Vagina (tissue), 2 donors: ENCODE measurements at places on chromosomes 12 and 14.

DNA sequence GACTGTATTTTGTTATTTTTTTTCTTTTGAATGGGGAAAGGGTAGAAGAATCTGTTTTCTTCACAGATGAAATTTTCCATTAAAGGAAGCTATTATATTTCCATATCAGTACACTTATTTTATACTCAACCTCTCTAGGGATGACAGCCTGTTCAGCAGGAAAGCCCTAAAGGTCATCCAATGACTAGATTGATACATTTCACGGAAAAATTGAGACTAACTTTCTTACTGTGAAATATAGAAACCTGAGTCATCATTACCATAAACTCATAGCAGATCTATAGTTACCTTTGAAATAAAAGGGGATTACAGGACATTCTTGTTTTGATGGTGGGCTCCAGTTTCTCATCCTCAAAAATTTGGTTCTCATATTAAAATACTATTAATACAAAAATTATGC lies 36.1 kb upstream of the PTCSC3 start:
- DNase-seq, result no peak

DNA sequence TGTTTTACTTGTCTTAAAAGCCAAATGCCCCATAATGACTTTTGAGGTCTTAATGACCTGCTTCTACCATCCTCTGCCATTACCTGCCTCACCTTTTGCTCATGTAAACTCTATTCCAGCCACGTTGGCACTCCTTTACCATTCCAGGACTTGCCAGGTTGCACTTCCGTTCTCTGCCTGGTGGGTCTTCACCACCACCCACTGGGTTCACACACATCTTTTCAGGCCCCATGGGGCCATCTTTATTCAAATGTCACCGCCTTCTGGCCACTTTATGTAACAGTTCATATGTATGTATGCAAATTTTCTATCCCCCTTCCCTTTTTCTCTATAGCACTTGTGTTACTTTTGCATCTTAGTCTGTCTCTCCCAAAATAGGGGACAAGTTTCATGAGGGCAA lies 57.7 kb downstream of the ATP2A2 start:
- peak; percentile 37 for DNase-seq

- DNase-seq, result no peak
Observed at GRCh38 chr14:87494010-87494409, 499.0 kb downstream of the GALC start.

DNA sequence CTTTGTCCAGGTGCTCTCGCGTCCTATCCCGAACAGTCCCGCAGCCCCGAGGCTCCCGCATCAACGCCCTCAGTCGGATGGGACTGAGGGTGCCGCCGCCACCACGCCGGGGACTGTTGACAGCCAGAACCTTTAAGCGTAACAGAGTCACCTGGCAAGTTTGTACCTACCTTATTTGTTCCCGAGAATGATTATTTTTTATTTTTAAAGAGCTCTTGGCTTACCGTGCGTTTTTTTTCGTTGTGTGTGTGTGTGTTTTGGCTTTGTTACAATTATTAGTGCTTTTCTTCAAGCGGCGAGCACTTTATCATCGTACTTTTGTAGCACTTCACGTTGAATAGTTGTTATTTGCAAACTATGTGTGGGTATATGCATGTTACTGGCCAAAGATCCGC lies 463 bp downstream of the COA8 start:
- DNase-seq, result no peak

- DNase-seq, result no peak
Observed at GRCh38 chr12:47190271-47190750, 110.6 kb upstream of the AMIGO2 start.

GRCh38 chr12:41850046-41850445 lies 294.6 kb downstream of the GXYLT1 start:
- no peak for DNase-seq

DNA sequence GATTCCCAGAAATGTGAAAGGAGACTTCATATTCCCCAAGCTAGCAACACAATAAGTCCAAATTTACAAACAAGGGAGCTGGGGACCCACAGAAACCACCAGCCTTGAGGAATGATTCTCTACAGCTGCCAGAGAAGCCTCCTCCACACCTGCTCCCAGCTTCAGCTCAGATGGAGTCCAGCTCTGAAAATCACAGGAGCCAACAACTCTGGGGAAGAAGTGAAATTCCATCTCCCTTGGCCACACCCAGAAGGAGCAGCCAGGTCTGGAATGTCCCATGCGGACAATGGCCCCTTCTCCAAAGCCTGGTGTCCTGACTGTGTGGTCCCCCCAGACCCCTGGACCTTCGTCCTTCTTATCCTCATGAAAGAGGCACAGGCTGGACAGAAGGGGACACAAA lies 45.4 kb downstream of the SYNE3 start:
- no peak for DNase-seq

- DNase-seq, result no peak
Observed at GRCh38 chr14:77058117-77058516, 29.6 kb upstream of the IRF2BPL start.

GRCh38 chr12:70590051-70590450 lies 47.2 kb downstream of the PTPRB start:
- DNase-seq, result no peak

DNA sequence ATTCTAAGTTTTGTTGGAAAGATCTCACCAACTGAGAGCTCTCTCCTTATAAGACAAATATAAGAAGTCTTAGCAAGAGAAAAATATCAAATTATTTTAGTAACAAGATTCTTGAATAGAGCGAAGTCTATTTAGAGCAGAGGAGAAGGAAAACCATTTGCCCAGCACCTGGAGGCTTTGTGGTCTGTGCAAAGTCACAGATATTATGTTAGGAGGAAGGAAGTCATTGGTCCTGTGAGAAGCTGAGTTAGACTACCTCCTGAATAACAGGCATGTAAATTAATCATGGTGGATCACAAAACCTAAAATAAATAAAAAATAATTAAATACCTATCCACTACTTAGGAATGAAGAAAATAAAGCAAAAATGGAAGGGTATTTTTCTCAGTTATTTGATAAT lies 38.4 kb upstream of the ATXN7L3B start:
- DNase-seq, result no peak

DNA sequence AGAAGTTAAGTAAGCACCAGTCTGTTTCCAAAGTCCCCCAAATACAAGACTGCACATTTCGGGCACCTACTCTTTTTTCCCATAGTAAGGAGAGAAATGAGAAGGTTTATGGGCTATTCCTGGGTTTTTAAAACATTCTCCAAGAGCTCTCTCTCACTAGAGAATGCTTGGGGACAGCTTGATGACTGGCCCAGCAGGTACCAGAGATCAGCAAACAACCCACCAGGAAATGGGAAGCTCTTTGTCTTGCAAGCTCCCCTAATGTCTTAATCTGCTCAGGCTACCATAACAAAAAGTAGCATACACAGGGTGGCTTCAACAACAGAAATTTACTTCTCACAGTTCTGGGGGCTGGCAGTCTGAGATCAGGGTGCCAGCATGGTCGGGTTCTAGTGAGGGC lies 41.8 kb upstream of the CRY1 start:
- DNase-seq, result no peak

GRCh38 chr14:100081997-100082625 lies 16.9 kb downstream of the EVL start:
- peak; percentile 44 for DNase-seq

DNA sequence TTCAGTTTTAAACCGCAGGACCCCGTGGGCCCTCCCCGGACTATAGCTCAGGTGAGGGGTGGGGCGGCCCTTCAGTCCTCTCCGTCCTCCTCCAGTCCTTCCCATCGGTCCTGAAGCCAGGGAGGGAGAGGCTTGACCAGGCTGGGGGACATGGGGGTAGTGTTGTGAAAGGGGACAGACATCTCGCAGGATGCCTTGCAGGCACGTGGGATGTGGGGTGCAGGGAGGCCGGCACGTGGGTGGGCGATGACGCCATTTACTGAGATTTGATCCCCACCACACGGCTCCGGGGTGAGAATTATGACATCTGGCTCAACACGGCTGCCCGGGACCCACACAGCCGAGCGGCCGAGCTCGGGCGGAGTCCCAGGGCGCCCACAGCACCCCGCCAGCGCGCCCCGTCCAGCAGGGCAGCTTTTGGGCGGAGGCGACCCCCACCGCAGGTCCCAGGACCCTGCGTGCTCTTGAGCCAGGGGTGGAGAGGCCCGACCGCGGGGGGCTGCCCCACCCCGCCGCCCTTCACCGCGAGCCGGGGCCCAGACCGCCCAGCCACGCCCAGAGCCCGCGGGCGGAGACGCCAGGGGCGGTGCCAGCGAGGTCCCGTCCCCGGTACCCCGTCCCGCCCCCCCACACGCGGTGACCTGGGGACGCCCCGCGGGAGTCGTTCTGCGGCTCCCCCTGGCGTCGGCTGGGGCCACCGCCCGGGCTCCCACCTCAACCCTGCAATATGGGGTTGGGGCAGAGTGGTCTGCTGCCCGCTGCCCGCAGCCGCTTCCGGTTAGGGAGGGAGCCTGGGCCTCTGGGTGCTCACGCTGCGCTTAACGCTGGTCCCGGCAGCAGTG lies 3.3 kb upstream of the EXOC3L4 start:
- no peak for DNase-seq

GRCh38 chr12:93823616-93824391 lies 146.6 kb downstream of the CRADD start:
- no peak for DNase-seq

GRCh38 chr12:108468196-108468968 lies 46.7 kb upstream of the FICD start:
- DNase-seq, result no peak

DNA sequence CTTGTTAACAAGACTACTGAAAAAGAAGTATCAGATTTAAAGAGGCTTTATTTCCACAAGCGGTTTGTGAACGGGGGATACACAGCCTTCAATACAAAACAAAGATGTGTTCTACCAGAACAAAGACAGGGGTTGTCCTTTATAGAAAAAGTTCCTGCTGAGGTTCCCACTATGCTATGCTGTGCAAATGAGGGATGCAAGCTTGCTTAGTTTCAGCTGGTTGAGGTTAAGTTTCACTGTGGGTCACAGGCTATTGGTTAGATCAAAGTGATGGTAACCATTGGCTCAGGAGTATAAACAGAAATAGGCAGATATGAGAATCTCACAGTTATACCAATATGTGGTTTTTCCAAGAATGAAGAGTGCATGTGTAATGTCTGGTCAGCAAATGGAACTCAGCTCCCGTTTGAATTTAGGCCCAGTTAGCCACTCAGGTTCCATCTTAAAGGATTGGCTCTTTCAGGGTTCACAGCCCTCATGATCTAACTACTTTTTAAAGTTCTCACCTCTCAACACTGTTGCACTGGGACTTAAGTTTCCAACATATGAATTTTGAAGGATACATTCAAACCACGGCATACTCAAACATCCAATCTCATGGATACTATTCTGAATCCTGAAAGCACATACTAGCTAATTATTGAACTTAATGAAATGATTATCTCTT lies 215.4 kb upstream of the DCN start:
- DNase-seq, result no peak

GRCh38 chr12:94677778-94678177 lies 27.4 kb upstream of the TMCC3 start:
- DNase-seq, result no peak

GRCh38 chr12:99352269-99352668 lies 295.3 kb upstream of the GARIN6 start:
- no peak for DNase-seq

GRCh38 chr12:18320036-18320617 lies 58.8 kb downstream of the PIK3C2G start:
- no peak for DNase-seq

GRCh38 chr12:88650715-88651114 lies 70.4 kb upstream of the KITLG start:
- DNase-seq, result no peak

DNA sequence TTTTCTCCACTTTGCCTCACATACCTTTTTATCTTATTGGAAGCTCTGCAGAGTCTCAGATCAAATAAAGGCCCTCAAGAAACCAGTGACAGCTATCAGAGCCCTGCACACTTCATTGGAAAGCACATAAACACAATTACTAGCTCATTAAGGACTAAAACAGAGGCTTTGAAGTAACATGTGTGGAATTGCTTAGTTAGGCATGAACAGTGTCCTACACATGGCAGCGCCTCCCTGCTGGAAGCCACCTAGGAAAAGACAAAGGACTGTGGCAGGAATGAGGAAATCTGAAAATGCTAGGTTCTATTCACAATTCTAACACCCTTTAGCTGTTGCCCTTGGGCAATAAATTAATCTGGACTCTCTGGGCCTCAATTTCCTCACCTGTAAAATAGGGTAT lies 89.4 kb downstream of the SUDS3 start:
- DNase-seq, result no peak

DNA sequence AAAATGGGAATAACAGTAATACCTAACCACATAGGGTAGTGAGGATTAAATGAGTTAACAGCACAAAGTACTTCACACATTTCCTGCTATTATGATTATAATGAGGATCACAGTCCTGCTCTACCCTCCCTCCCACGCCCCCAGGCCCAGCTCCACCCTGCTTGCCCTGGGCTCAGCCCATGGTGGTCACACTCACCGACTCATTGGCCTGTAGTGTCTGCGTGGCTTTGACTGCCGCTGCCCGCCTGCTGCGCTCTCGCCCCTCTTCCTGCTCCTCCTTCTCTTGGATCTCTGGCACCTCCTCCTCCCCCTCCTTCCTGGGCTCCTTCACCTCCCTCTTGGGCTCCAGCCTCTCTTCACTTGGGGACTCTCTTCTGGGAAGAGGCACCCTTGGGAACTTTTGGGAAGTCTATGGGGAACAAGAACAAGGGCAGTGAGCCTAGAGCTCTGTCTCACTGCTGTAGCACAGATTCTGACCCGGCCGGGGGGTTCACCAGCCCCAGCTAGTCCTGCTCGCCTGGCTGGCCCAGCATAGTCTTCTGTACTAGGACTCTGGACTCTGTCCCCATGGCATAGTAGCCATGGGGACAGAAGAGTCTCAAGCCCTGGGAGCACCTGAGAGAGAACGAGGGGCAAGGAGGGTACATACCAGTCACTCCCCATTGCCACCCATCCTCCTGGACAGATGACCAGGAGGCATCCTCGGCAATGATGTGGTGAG lies 7.1 kb upstream of the PNMA1 start:
- no peak for DNase-seq

DNA sequence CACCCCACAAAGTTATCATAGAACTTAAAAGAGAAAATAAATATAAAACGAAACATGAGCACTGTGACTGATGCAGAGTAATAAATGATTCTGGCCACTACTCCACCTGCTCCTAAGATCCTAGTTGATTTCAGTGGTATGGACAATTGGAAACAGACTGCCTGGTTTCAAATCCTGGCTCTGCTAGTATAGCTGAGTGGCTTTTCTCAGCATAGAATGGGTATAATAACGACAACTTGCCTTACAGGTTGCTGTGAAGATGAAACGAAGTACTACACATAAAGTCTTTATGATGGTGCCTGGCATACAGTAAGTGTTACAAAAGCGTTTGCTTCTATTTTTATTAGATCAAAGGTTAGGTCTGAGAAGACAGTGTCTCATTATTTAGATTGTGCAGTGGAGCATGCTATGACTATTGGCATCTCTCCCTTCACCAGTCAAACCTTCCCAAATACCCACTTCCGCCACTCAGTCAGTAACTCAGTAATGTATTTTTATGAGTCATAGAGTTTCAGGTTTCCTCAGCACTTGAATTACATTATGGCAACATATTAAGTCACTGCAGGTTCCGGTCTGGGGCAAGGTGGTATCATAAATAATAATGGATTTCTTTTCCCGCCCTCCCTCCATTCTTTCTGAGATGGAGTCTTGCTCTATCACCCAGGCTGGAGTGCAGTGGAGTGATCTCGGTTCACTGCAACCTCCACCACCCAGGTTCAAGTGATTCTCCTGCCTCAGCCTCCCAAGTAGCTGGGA lies 29.7 kb upstream of the NR2C1 start:
- no peak for DNase-seq
